ENCODE measurements at places on chromosomes 1 and 21.

DNA sequence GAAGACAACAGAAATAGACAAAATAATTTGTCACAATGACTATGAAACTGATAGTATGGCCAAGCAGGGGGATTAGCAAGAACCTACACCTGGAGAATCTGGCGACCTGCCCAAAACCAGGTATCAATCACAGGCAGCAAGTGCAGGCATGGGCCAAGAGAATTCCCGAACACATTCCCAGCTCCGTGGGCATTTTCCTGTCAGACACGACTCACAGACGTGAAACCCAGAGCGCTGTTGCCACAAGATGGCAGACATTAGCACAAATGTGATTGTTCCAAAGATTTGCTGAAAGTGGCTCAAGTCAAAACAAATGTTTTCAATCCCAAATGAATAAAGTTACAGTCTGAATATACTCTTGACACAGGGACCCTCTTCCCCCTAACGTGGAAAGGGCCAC lies 36.8 kb downstream of the HLCS start:
- DNase-seq = no peak

- no peak for DNase-seq
Measured at GRCh38 chr1:201500670-201501120, 6.2 kb downstream of the CSRP1 start.

DNA sequence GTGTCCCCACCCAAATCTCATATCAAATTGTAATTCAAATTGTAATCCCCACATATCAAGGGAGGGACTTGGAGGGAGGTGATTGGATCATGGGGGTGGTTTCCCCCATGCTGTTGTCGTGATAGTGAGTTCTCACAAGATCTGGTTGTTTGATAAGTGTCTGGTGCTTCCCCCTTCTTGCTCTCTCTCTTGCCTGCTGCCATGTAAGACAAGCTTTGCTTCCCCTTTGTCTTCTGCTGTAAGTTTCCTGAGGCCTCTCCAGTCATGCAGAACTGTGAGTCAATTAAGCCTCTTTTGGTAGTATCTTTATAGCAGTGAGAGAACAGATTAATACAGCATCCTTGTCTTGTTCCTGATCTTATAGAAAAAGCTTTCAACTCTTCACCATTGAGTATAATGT lies 6.5 kb upstream of the LRRC39 start:
- DNase-seq = no peak

GRCh38 chr1:167515893-167516321 lies 2.4 kb downstream of the CD247 start:
- DNase-seq = no peak

DNA sequence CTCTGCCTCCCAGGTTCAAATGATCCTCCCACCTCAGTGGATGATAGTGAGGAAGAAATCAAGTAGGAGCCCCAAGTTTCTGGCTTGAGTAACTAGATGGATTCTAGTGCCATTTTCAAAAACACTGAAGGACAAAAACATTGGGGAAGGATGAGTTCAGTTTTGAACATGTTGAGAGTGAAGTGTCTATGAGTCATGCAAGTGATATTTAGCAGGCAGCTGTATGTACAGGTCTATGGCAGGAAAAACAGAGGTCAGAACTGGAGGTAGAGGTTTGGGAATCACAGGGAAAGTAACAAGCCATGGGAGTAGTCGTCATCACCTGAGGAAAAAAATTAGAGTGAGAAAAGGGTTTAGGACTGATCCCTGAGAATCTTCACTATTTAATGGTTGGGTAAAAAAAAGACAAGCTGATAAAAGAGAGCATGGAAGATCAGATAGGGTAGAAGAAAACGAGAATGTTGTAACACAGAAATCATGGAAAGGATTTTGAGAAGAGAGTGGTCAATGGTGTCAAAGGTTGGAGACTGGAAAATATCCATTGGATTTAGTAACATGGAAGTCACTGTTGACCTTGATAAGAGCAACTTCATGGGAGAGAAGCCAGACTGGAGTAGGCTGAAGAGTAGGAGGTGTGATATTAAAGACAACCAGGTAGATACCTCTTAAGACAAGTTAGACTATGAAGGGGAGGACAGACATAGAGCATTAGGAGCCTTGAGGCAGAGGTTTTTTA lies 53.1 kb downstream of the DIPK1A start:
- DNase-seq = no peak

GRCh38 chr1:22055463-22055862 lies 3.0 kb downstream of the CDC42 start:
- no peak for DNase-seq

GRCh38 chr1:101100674-101101073 lies 75.1 kb upstream of the DPH5 start:
- no peak for DNase-seq

DNA sequence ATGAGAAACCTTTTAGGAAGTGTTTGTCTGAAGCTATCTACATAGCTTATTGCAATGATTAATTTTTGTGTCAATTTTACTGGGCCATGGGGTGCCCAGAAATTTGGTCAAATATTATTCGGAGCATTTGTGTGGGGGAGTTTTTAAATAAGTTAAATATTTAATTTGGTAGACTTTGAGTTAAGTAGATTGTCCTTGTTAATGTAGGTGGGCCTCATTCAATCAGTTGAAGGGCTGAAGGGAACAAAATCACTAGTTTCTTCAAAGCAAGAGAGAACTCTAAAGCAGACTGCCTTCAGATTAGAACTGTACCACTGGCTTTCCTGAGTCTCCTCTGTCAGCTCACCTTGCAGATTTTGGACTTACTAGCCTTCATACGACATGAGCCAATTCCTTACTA lies 1008.6 kb upstream of the ADAMTS5 start:
- DNase-seq = no peak

DNA sequence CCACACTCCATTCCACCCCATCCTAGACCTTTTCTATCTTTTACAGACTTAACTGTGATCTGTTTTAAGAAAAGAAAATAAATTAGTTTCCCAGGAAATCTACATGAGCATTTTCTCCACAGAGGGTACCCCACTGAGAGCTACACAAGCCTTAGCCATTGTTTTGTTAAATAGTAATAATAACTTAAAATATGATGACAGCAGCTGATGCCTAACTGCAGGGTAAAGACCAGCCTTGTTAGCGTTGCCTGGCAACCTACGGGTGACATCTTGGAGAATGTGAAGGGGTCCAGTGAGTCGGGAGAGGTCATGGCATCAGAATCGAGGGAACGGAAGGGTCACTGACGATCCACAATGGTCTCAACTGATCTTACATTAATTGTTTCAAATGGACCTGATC lies 233.2 kb upstream of the PBX1 start:
- DNase-seq = no peak

- no peak for DNase-seq
Measured at GRCh38 chr1:206575894-206576737, 36.1 kb downstream of the EIF2D start.

GRCh38 chr1:156838972-156839371 lies 19.9 kb downstream of the INSRR start:
- DNase-seq = peak; percentile 51

- no peak for DNase-seq
Measured at GRCh38 chr1:230849451-230850224, 18.7 kb downstream of the C1orf198 start.

DNA sequence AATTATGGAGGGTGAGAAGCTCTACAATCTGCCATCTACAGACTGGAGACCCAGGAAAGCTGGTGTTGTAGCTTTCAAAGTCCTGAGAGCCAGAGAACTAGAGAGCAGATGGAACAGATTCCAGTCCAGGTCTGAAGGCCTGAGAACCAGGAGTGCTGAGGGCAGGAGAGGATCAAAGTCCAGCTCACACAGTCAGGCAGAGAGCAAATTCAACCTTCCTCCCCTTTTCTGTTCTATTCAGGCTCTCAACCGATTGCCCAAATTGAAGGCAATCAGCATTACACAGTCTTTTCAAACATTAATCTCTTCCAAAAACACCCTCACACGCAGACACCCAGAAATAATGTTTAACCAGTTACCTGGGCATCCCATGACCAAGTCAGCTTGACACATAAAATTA lies 2.5 kb upstream of the TMPRSS2 start:
- no peak for DNase-seq

- DNase-seq = no peak
Measured at GRCh38 chr21:28172376-28172775, 820.3 kb downstream of the LTN1 start.

GRCh38 chr1:55775007-55775406 lies 559.8 kb upstream of the USP24 start:
- no peak for DNase-seq

- no peak for DNase-seq
Measured at GRCh38 chr1:246032031-246032551, 475.0 kb downstream of the SMYD3 start.

DNA sequence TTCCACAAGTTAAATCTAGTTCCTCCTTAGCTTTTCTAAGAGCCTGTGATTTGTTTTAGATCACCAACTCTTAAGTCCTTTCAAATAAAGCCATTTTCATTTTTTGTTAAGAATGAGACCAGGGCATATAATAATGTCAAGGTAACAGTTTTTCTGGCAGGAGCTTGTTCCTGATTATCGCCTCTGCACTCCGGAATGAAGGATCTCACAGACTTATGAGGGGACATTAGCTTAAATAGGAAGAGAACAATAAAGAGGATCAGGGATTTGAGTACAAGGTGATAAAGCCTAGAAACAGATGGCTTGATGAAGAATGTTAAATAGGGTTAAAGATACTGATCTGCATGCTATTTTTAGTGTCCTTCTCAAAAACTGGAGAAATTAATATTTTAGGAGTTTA lies 13.6 kb upstream of the OTUD7B start:
- DNase-seq = no peak

GRCh38 chr1:63914706-63915105 lies 140.9 kb downstream of the ROR1 start:
- no peak for DNase-seq

DNA sequence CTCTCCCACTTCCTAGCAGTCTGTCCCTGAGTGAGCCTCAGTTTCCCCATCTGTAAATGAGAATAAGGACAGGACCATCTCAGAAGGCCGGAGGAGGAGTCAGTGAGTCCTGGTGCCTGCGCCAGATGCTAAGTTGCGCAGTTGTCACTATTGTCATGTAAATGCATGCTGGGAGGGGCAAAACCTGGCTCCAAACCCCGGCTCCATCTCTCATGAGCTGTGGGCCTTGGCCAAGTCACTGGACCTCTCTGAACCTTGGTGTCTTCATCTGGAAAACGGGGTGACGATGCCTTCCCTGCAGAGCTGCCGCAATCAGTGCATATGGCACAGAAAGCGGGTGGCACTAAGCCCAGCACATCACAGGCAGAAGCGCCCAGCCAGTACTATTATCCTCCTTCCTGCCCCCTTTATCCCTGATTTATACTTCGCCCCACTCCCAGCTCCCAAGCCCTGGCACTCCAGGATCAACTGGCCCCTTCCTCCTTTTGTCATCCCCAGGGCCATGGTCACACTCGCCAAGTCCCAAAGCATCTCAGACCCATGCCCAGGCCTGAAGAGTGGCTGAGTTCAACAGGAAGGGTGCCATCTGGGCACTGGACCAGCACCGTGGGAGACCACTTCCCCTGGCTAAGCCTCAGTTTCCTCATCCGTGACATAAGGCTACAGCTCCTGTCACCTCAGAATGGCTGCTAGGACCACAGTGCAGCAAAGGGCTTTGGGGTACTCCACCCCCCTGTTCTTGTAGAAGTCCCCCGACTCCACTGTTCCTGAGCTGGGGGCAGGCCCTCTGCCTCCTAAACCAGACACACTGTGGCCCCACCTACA lies 4.3 kb upstream of the PLEKHG5 start:
- no peak for DNase-seq

DNA sequence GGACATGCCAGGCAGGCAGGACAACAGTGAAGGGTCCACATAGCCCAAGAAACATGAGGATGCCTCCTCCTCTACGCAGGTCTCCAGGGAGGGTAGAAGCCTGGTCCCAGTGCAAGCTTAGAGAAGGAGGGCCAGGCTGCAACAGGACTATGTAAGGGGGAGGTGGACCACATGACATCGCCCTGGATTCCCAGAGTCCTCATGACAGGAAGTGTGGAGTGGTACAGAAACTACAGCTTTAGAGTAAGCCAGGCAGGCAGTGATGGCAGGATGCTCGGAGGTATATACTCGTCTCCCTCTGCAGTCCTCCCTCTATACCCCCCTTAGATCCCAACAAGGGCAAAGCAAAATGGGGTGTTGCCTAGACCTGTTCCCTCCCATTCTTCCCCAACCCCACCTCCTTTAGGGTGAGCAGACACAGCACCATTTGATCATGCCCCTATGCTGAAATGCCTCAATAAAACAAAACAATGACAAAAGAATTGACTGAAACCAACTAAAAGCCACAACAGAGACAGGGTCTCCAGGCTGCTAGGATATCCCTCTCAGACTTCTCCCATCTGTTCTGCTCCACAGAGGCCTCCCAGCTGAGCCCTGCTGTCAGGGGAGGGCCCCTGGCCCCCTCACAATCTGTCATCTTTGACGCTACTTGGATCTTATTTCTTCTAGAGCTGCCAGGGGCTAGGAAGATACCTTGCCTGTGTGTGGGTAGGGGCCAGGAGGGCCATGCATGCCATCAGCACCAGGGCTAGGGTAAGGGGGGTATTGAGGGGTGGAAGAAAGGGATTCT lies 13.1 kb downstream of the FAM78B start:
- no peak for DNase-seq

DNA sequence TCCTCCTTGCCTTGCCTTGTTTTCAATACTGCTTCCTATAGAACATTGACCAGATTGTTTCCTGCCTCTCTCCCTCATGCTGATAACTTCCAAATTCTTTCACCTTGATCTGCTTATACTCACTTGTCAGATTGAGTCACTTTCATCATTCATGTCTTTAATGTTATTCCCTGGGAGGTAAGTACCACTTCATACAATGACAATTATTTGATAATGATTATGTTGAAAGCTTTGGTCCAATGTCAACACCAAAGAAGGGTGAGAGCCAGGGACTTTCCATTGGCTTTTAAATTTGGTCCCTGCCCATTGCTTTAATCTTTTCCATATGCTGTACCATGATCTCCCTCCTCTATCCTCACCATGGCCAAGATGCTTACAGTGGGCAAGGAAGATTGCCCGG lies 137.4 kb downstream of the SYT2 start:
- DNase-seq = no peak

GRCh38 chr21:44524414-44525371 lies 15.3 kb downstream of the KRTAP10-1 start:
- DNase-seq = no peak

- DNase-seq = peak; percentile 63
Measured at GRCh38 chr1:234721476-234722269, 111.7 kb upstream of the IRF2BP2 start.

Data from suppressor macrophage (primary cell).